Activated CD4-positive, alpha-beta T cell treated with anti-CD3 and anti-CD28 coated beads, Interleukin-2, amount 10 ng/mL, durations not matched to agents 7 days and 5 days (primary cell): ENCODE measurements at places on chromosomes 7 and 10. TPM values are rescaled to one million over a fixed set of nuclear protein-coding genes. Genes with fewer than 3 reads are reported as not detected.

The KBTBD2 gene
- 46.2 TPM for total RNA-seq

The PGAM2 gene
- 0.32 TPM for total RNA-seq

DNA sequence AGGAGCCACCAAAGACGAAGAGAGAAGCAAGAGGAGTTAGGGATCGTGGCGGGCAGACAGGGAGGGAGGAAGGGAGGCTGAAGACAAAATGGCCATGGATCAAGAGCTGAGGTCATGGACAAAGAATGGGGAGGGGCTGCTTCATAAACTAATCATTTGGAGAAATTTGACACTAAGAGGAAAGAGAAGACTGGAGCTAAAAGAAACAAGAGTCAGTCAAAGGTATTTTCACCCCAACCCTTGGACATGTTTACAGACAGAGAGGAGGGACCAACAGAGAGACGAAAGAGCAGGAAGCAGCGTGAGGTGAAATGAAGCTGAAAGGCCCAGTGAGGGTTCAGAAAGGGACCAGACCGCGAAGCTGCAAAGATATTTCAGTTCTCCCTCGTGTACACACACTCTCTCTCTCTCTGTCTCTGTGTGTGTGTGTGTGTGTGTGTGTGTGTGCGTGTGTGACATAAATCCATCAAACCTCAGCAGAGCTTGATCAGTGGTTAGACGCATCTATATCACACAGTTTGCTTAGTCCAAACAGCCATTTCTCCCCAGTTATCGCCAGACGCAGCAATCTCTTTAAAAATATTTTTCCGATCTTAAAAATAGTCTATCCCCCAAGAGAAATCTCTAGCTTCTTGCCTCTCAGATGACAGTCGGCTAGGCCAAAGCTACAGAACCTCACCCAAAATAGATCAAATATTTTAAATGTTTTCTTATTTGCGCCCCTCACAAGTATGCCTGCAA lies 12.5 kb upstream of the CALD1 start:
- no peaks in the 10 kb centered on the region for H3K4me1 ChIP-seq
- H3K4me3 ChIP-seq = no peak overlapping the region
- H3K27ac ChIP-seq = no peak overlapping the region

- peaks cover 31% of the 10 kb centered on the region for H3K4me1 ChIP-seq
- peak; percentile 69 for DNase-seq
- no peaks in the 10 kb centered on the region for H3K27me3 ChIP-seq
- H3K36me3 ChIP-seq = peaks cover 69% of the 10 kb centered on the region
Observed at GRCh38 chr7:44477063-44477830, 13.2 kb downstream of the NUDCD3 start.

DNA sequence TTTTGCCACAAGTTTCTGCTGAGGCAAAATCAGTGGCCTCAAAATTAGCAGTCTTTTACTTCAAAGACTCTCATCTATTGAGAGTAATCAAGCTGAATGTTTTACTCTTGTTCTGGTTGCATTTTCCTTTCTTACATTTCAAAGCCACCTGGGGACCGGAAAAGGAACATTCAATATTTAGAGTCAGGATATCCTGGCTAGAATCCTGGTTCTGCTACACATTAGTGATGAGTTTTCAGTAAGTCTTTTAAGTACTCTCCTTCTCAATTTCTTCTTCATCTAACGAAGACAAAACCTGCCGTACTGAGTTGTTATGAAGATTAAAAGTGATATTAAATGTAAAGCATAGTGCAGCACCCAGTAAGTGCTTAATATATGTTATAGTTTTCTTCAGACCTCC lies 52.5 kb downstream of the LAMB4 start:
- no peaks in the 10 kb centered on the region for H3K27me3 ChIP-seq
- no peaks in the 10 kb centered on the region for H3K4me1 ChIP-seq
- H3K36me3 ChIP-seq = no peaks in the 10 kb centered on the region
- H3K27ac ChIP-seq = no peak overlapping the region
